ENCODE measurements at places on chromosomes 16 and 17.

DNA sequence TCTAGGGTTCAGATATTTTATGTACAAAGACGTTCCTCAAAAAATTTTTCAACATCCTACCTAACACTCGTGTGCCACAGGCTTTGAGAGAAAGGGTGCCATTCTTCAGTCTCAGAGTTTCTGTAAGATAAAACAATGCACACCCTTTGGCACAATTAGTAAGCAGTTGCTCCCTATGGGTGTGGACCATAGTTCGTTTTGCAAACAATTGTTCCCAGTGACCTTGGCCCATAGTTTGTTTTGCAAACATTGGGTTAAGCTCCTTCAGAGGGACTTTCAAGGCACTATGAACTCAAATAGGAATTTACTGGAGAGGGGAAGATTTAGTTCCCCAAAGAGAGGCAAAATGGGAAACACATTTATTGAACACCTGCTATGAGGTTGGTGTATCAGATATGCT, 220.3 kb upstream of the CA10 start:
- no peak for DNase-seq

DNA sequence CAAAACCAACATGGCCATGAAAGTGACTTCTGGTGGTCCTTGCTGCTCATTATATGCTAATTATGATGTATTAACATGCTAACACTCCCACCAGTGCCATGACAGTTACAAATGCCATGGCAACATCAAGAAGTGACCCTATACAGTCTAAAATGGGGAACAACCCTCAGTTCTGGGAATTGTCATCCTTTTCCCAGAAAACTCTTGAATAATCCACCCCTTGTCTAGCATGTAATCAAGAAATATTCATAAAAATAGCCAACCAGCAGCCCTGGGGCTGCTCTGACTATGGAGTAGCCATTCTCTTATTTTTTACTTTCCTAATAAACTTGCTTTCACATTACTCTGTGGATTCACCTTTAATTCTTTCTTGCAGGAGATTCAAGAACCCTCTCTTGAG, 35.9 kb downstream of the DNAJA2 start:
- DNase-seq = no peak

- DNase-seq = no peak
Observed at GRCh38 chr16:29745853-29746345, at the start of gene C16orf54. Gene C16orf54, minus strand, starts transcription at chr16:29745990. Its CDS starts 1,039 bp downstream, at chr16:29744951.

DNA sequence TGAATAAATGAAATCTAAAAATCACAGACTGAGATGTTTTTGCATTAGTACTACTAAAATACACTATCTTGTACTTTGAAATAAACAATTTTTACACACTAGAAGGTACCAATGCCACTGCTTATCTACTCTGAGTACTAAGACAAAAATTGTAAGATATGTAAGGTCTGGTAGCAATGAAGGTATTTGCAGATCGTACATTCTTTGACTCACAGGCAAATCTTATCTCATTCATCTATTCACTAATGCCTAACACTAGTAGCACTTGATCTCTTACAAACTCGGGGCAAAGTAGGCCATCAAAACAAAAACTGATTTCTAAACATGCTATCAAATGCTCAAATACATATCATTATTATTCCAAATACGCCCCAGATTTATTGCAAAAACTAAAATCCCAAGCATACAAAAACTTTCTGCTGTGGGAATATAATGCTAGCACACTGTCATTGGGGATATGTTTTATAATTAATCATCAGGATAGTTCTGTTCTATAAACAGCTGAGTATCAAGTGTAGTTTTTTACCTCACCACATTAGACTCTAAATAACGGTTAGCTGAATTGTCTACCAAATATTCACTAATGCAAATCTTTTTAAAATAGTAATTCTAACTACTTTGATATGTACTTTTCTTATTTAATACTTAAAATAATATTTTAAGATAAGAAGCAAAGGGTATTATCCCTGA, 68.0 kb downstream of the MED13 start:
- DNase-seq = no peak

DNA sequence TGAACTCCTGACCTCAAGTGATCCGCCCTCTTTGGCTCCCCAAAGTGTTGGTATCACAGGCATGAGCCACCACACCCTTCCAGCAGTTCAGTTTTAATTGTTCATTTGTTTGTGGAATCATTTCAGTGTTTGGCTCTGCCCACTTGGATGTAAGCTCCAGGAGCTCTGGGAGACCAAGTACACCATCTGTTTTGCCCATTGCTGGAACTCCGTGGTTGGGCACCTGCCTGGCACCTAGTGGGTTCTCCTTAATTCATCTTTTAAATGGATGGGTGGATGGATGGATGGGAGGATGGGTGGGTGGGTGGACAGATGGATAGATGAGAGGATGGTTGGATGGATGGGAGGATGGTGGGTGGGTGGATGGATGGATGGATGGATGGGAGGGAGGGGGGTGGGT, 953 bp upstream of the NECAB2 start:
- DNase-seq = no peak

GRCh38 chr17:40559954-40560591, 5.2 kb downstream of the CCR7 start:
- peak; percentile 90 for DNase-seq

DNA sequence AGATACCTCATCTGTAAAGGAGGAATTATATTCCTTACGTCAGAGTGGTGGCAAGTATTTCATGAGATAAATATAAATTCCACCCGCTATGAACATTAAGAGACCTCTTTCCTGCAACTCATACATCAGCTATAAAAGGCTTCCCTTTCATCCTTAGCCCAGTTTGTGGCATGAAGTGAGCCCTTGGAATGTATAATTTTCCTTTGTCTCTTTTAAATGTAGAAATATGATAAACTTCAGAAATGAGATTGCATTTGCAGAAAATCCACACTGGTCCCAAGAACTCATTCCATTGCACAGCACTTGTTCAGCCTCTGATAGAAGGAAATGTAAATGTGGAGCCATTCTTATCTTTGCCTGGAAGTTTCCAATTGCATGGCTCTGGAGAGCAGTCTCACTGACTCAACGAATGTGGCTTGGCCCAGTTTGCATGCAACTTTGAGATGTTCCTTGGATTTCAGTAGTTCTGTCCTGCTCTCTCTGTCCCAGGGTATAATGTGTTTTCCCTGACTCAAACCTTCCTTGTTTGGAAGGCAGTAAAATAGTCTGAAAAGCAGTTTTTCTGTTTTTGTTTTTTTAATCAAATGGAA, 746.4 kb downstream of the CDH11 start:
- no peak for DNase-seq

All from PC-3 (cell line).